Thymus (tissue), 14 donors: ENCODE measurements at places on chromosomes 2 and 18. TPM values are rescaled to one million over a fixed set of nuclear protein-coding genes. Genes with fewer than 3 reads are reported as not detected.

The CD8B2 gene
- 6.3 TPM for polyA plus RNA-seq

The GPAT2 gene
- 3.4 TPM for polyA plus RNA-seq

The SH3RF3 gene
- polyA plus RNA-seq: 8.2 TPM

The MYOM1 gene
- polyA plus RNA-seq: 3.3 TPM

The ELOA2 gene
- not detected for polyA plus RNA-seq

The PROC gene
- 2.5 TPM for polyA plus RNA-seq

The NDUFAF7 gene
- polyA plus RNA-seq: 26.9 TPM

The ZFAND2B gene
- 59.0 TPM for polyA plus RNA-seq

The CNGA3 gene
- polyA plus RNA-seq: 0.05 TPM

The ERFE gene
- 0.96 TPM for polyA plus RNA-seq

The EVX2 gene
- not detected for polyA plus RNA-seq

The GALNT5 gene
- 0.71 TPM for polyA plus RNA-seq

The GULP1 gene
- 4.1 TPM for polyA plus RNA-seq

The FSHR gene
- polyA plus RNA-seq: not detected

The TRAPPC12 gene
- 136 TPM for polyA plus RNA-seq

The GNLY gene
- polyA plus RNA-seq: 7.0 TPM

The DCDC2C gene
- 0.21 TPM for polyA plus RNA-seq

The KIF5C gene
- 1.4 TPM for polyA plus RNA-seq

The VRK2 gene
- polyA plus RNA-seq: 17.6 TPM

The KCNS3 gene
- polyA plus RNA-seq: 0.68 TPM

The ASTL gene
- 2.9 TPM for polyA plus RNA-seq

The PRSS56 gene
- 0.09 TPM for polyA plus RNA-seq

The PSTPIP2 gene
- polyA plus RNA-seq: 8.1 TPM

The OBSL1 gene
- polyA plus RNA-seq: 34.2 TPM

The NAPG gene
- polyA plus RNA-seq: 18.9 TPM

The DUSP11 gene
- 38.7 TPM for polyA plus RNA-seq

The DNAJC5G gene
- polyA plus RNA-seq: 0.02 TPM

The AKAIN1 gene
- polyA plus RNA-seq: not detected

The CAPN14 gene
- 0.62 TPM for polyA plus RNA-seq

The CEP68 gene
- polyA plus RNA-seq: 13.3 TPM

The IL36RN gene
- polyA plus RNA-seq: 2.4 TPM

The MAP3K20 gene
- 15.1 TPM for polyA plus RNA-seq

The SMYD5 gene
- polyA plus RNA-seq: 14.5 TPM

The MYO3B gene
- 0.64 TPM for polyA plus RNA-seq

The MRPL33 gene
- polyA plus RNA-seq: 147 TPM

The ATP8B1 gene
- polyA plus RNA-seq: 4.3 TPM

The CRACDL gene
- 3.6 TPM for polyA plus RNA-seq

The ONECUT2 gene
- 0.02 TPM for polyA plus RNA-seq

The PRKAG3 gene
- 0.07 TPM for polyA plus RNA-seq

The MAB21L4 gene
- polyA plus RNA-seq: 4.9 TPM

The UGT1A10 gene
- 0.39 TPM for polyA plus RNA-seq

The TMEM17 gene
- 1.9 TPM for polyA plus RNA-seq

The GAREM1 gene
- 1.5 TPM for polyA plus RNA-seq

The INPP1 gene
- polyA plus RNA-seq: 36.4 TPM

The PROKR1 gene
- 0.07 TPM for polyA plus RNA-seq

The CPLX4 gene
- 0.05 TPM for polyA plus RNA-seq

The ATP9B gene
- 14.9 TPM for polyA plus RNA-seq

The CHRNG gene
- 0.48 TPM for polyA plus RNA-seq

The NR4A2 gene
- polyA plus RNA-seq: 4.4 TPM

The POTEJ gene
- 0.02 TPM for polyA plus RNA-seq

The HOXD4 gene
- 1.0 TPM for polyA plus RNA-seq

The KCNE4 gene
- polyA plus RNA-seq: 2.1 TPM
